NB4 (cell line): ENCODE measurements at places on chromosomes 12 and 14.

DNA sequence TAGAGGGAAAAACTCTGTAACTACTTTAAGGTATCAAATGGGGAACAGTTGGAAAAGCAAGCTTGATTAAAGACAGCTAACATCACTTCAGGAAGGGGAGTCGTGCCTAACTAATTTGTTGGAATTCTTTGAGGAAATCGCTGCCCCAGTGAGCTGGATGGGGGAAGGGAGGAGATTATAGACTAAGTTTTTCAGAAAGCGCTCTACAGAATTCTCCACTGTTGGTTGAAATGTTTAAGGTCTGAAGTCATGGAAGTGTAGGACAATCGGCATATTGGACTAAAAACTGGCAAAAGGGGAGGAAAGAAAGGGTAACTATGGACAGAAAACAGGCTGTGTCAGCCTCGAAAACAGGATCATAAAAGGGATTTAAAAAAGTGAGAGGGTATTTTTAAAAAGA, 229.9 kb upstream of the HMGA2 start:
- no peak for DNase-seq

GRCh38 chr14:105739331-105740102, 213.1 kb downstream of the TMEM121 start:
- DNase-seq, result no peak

- DNase-seq, result peak; percentile 19
Observed at GRCh38 chr12:54998958-54999510, 14.5 kb upstream of the TESPA1 start.

GRCh38 chr12:85527192-85527591, 247.2 kb downstream of the ALX1 start:
- no peak for DNase-seq

GRCh38 chr12:68344126-68344525, 12.0 kb upstream of the MDM1 start:
- DNase-seq, result no peak

GRCh38 chr14:91284146-91284790, 39.8 kb upstream of the GPR68 start:
- no peak for DNase-seq

DNA sequence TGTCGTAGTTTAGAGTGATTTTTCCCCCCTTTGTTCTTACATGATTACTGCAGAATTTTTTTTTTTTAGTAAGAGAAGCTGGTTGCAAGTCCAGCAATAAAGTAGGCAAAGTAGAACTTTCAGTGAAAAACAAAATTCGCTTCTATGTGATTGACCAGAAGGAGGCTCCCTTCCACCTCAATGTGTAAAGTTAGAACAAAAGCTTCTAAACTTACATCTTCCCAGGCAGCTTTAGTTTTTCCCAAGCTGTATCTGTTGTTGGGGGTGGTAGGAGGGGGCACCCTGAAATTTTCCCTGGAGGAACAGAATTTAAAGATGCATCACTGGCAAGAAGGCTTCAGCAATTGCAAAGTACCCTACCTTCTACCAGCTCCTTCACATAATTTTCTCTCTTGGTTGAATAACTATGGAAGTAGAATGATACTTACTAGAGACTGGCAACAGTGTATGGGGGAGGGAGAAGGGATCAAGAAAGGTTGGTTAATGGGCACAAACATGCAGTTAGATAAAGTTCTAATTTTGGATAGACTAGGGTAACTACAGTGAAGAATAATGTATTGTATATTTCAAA, 87.3 kb upstream of the E2F7 start:
- peak; percentile 15 for DNase-seq

DNA sequence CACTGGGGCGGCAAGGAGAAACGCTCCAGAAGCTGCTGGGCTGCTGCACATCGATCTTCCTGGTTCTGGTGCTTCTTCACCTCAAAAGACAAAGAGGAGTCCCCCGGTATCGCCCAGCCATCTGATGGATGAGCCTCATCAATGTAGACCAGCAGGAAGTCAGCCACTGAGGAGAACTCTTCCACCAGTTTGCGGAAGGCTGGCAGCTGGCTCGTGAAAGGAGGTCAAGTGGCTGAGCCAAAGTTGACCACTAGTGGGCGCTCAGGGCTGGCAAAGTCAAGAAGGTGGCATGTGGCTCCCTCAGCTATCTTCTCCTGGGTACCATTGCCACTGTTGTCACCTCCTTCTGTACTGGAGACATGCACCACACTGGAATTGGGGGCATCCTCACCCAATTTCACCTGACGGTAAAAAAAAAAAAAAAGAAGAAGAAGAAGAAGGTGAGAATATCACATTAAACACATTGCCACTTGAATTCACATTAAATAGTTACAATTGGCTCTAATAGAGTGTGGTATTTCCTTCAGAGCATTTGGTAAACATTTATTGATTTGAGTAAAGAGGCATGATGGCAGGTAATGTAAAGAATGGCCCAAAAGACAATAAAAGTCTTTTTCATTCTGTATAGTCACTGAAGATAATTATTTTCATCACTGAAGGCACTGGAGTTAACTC, 8.3 kb downstream of the DIO2 start:
- DNase-seq, result peak; percentile 55
